ENCODE measurements at places on chromosomes 7 and 10.
A peak's percentile ranks its signal among the peaks of the same experiment; 100 is the strongest.

- no peak for DNase-seq
These were observed 84.1 kb downstream of the BMPR1A start for GRCh38 chr10:86840498-86840897.

DNA sequence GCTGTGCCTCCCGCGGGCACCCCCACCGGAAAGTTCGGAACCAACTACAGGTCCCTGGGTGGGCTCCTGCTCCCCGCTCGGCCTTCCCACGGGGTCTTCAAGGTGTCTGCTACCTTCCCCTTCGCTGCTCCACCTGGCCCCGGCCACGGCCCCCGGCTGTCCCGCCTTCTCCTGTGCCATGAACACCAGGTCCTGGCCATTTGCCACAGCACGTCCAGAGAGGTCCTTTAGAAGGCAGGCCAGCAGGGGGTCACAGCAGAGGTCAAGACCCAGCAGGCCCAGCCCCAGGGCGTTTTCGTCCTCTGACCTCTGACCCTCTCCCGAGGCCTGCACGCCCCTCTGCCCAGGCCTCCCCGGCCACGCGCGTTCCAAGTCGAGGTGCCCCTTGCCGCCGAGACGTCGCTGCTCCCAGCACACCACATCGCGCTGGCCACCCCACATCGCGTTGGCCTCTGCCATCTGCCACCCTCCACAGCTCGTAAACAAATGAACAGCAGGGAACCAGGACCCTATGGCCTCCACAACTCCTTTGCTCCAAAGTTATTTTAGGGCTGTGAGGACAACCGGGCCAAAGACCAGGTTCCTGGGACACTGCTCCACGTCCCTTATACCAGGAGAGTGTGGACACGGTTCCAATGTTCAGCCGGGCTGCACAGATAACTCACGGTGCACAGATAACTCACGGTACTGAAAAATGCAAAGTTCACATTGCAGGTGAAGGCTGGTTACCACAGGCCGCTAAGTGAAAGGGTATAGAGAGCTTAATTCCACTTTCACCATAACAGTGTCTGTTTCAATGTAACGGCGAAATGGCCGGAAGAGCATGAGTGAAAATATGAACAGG lies 74.3 kb downstream of the CFAP46 start:
- DNase-seq: no peak

DNA sequence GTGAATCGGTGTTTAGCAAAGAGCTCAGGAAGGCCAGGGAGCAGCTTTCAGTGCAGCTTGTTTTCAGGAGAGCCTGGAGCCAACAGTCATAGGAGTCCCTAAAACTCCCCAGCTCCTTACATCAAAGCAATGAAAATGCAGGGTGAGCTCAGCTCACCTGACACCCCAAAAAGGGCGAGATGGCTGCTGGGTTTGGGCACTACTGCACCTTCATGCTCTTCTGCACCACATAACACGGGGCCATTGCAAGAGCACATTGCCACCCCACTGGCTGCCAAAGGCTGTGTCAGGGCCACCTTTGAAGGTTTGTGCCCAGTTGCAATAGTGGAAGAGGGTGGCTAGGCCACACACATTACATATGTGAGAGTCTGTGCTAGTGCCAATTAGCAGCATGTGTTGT lies 25.0 kb upstream of the FRMD4A start:
- DNase-seq: no peak

DNA sequence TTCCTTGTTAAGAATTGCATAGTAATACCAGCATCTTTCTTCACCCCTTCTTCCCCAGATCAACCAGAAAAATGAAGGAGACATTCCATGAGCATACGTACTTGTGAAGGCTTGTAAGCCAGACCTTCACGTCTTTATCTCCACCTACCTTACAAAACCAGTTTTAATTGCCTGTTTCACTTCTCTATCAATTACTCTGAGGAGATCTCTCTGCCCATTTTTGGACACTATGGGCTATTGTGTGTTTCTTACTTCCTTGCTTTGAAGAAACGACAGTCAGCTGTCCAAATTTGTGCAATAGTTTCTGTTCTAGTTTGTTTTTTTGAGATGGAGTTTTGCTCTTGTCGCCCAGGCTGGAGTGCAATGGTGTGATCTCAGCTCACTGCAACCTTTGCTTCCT lies 349.7 kb upstream of the MBL2 start:
- no peak for DNase-seq

GRCh38 chr7:80918909-80919721 lies at the start of gene SEMA3C:
SEMA3C (minus strand) TSS chr7:80919051; CDS start chr7:80916781, 2,270 bp downstream.
- DNase-seq: peak; percentile 37

DNA sequence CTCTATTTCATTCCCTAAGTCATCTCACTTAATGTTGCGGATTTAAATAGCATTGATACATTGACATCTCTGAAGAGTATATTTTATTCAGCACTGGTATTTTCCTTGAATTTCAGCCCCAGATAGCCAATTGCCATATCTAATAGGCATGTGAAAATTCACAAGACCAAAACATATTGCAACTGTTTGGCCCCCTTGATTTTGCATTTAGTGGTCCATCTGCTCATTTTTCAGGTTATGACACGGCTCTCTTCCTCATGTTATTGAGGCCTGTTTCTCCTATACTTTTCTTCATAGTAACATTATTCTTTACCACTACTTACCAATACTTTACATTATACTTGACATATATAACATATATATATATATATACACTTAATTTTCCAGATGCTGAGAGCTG lies 43.7 kb downstream of the MKLN1 start:
- no peak for DNase-seq

- DNase-seq: no peak
These were observed 2.7 kb downstream of the MAP3K8 start for GRCh38 chr10:30436671-30437030.

- peak; percentile 58 for DNase-seq
These were observed 593 bp upstream of the CUX1 start for GRCh38 chr7:101816595-101817470.

- DNase-seq: no peak
These were observed 435.4 kb downstream of the SUGCT start for GRCh38 chr7:40570223-40570622.

DNA sequence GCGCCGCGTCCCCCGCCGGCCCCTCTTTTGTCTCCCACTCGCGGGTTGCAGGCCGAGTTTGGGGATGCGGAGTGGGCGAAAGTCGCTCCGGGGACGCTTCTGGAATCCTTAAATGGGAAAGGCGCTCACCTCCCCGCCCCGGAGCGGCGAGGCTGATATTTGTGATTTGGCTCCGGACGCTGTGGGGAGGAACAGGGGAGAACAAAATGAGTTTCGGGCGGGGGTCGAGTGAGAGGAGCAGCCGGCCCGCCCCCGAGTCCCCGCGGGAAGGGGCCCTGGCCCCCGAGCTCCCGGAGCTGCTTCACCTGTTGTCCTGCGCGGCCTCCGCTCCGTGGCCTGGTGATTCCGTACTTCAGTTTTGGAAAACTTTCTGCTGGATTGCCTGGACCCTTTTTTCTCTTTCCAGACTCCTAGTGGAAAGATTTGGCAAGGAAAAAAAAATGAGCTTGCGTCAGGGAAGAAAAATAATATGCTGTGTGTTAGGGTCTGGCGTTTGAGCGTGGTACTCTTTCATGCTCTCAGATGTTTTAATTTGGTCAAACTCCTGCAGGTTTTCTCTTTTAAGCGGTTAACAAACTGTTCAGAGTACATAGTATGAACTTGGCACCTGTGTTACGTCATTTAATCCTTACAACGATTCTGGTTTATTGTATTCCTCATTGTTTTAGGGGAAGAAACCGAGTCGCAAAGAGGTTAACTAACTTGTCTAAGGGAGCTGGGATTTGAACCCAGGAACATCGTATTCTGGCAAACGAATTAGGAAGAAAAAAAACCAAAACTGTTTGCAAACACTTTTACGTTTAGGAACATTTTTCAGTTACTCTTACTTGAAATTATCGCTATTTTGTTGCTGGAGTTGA lies 924 bp downstream of the BMPR1A start:
- peak; percentile 40 for DNase-seq

GRCh38 chr7:134619627-134620331 lies 26.9 kb upstream of the BPGM start:
- DNase-seq: no peak

DNA sequence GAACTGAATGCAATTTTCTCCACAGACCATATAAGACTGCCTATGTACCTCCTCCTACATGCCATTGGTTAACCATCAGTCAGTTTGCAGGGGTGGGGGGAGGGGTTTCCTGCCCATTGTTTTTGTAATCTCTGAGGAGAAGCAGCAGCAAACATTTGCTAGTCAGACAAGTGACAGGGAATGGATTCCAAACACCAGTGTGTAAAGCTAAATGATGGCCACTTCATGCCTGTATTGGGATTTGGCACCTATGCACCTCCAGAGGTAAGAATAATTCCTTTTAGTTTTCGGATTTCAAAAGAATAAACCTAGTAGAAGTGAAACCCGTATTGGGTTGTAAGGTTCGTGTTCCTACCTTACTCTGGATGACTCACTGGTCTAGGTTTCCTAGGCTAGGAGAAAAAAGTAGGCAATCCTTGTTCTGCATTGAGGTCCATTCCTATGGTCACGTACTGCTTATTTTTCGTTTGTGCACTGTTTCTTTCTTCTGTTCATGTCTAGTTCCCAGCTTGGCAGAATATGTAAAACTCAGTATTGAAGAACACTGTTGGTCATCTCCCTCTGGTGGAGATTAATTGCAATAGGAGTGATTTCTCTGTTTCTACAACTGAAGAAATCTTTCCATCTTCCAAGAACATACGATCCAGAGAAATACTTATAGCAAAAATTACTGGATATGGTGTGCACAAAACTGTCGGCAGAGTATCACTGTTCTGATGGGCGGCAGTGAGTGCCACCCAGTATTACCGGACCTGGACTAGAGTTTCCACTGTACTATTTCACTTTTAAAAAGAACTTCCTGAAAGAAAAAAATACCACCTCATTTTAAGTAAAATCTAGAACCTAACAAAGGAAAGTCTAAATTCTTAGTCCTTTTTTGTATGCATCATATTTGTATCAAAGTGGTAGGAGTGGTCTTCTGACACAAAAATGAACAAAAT lies at the start of gene AKR1C3:
Gene AKR1C3 (plus strand): TSS at position 150 of the 941 bp plus-strand sequence. CDS start 31 bp downstream, at position 181.
- DNase-seq: no peak

DNA sequence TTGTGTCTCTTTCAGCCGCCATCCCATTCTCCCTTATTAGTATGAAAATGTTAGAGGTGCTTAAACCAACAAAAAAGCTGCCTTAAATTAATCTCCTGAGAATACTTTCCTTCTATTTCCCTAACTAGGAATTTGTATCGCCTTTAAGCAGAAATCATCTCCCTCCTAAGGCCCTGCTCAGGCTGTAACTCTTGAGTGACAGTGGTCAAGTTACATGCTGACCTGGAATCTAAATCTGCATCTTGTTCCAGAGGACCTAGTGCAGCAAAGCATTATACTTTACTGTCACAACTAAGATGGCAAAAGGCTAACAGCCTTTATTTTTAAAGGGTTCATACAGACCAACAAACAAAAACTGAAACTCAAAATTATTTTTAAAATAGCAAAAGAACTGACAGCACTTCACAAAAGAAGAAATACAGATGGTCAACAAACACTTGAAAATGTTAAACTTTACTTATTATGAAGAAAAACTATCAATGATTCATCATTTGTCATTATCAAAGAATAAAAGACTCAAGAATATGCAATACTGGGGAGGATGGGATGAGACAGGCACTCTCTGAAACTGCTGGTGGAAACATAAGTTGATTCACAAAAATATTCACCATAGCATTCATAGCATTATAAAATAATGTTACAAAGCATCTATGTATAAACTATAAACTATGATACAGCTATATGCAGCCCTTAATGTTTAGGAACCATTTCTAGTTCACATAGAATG lies 11.0 kb downstream of the CYREN start:
- DNase-seq: no peak

DNA sequence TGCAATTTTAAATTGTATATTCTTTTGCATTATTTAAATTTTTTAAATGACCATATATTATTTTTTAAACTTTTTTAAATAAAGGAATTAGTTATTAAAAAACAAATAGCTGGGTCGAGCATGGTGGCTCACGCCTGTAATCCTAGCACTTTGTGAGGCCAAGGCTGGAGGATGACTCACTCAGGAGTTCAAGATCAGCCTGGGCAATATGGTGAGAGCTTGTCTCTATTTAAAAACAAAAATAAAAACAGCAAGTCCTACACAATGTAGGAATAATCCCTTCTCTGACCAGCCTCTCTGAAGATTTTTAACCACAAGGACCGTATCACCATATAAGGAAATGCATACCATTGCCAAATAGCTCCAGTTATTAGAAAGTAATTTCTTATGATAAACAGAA lies 19.6 kb downstream of the NOC3L start:
- DNase-seq: no peak

- DNase-seq: peak; percentile 85
These were observed 73.3 kb upstream of the NFE2L3 start for GRCh38 chr7:26078437-26079336.

- no peak for DNase-seq
These were observed 81.4 kb downstream of the WDR37 start for GRCh38 chr10:1137499-1138163.

DNA sequence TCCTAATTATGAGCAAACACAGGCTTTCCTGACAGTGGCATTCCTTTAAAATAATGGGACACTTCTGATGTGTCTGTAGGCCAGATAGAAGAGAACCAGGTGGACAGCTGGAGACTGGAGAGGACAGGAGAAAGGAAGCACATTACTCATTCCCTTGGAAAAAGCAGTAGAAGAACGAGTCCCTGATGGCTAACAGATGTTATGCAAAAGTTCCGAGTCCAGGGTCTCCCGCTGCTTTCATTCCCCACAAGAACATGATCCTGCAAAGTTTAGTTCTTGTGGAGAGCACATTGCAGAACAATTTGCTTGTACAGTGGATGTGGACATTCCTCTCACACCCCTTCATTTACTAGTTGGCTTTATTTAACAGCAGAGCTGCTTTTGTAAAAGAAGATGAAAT lies 137.6 kb downstream of the GPAM start:
- no peak for DNase-seq

GRCh38 chr7:134724606-134725005 lies 54.8 kb upstream of the CALD1 start:
- no peak for DNase-seq

GRCh38 chr7:123863461-123863860 lies 18.5 kb downstream of the HYAL4 start:
- DNase-seq: no peak

GRCh38 chr7:139948587-139949335 lies 114.0 kb downstream of the PARP12 start:
- DNase-seq: no peak

DNA sequence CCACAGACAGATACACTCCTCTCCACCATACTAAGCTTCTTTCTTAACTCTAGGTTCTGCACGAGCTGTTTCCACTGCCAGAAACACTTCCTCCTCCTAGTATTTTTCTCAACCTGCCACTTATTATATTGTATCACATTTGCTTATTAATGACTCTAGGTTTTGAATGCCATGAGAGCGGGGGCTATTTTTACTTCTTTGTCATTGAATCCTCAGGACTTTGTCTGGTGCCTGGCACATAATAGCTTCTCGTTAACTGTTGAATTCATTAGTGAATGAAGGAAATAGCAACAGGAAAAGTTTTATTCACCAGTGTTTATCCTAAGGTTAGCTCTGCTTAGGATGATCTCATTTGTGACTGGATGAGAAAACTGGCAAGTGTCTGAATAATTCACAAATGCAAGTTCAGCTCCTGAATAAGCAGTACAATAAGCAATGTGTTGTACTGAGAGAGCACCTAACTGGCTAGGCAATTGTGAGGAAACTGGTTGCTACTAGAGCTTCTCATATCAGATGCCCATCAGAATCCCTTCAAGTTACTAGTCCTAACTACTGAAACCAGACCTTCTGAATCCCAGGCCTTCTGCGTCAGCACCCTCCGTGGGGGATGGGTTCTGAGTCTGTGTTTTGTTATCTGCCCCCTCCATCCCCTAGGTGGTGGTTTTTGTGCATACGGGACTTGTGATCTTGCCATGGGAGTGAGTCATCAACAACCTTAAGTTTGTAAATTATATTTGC lies 92.7 kb downstream of the LSMEM1 start:
- no peak for DNase-seq

- DNase-seq: no peak
These were observed 74.8 kb upstream of the HDAC9 start for GRCh38 chr7:18420748-18421147.
